ENCODE measurements at places on chromosomes 6 and 20.

- DNase-seq: no peak
Measured at GRCh38 chr6:104860221-104860620, 502 bp upstream of the HACE1 start.

DNA sequence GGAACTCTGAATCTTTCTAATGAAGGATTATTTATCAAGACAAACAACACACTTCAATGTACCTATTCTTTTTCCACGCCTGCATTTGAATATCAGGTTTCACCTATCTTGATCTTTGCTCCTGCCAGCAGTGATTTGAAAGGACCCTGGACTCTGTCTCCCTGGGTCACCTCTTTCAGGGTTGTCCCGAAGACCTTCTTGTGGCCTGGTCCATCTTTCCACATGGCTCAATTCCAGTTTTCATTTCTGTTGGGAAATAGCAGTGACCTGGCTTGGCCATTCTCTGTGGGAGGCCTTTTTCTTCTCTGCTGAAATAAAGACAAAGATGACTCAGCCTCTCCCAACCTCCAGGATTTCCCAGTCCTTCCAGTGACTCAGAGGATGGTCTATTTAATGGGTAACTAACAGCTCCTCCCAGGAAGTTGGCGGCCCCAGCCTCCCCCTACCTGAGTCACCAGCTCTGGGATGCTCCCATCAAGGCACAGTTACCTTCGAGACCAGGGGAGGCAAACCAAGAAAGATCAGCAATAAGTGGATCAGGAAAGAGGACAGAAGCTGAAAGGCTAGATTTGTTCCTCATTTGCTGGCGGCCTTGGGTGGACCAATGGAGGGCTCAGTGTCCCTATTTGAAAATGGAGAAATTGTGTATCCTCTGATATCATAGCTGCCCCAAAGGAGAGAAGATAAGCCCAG is 120.2 kb upstream of the RNF24 start:
- DNase-seq: peak; percentile 97

DNA sequence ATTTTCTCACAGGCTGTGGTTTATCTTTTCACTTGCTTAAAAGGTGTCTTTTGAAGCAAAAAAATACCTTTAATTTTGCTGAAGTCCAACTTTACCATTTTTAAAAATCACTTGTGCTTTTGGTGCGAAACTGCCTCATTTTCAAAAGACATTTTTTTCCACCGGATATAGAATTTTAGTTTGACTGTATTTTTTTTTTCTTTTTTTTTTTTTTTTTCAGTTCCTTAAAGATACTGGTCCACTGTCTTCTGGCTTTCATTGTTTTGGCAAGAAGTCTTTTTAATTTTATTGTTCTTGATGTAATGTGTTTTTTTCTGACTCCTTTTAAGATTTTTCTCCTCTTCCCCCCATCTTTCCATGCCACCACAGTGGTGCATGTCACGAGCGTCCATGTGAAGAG is 198.2 kb downstream of the ARID1B start:
- no peak for DNase-seq

GRCh38 chr6:21271428-21272155 is 322.0 kb upstream of the SOX4 start:
- DNase-seq: no peak

GRCh38 chr6:118397671-118398465 is 150.2 kb upstream of the PLN start:
- DNase-seq: no peak

- no peak for DNase-seq
Measured at GRCh38 chr20:24616258-24617079, 147.0 kb downstream of the SYNDIG1 start.

- DNase-seq: peak; percentile 46
Measured at GRCh38 chr6:101534386-101534785, 140.9 kb downstream of the GRIK2 start.

DNA sequence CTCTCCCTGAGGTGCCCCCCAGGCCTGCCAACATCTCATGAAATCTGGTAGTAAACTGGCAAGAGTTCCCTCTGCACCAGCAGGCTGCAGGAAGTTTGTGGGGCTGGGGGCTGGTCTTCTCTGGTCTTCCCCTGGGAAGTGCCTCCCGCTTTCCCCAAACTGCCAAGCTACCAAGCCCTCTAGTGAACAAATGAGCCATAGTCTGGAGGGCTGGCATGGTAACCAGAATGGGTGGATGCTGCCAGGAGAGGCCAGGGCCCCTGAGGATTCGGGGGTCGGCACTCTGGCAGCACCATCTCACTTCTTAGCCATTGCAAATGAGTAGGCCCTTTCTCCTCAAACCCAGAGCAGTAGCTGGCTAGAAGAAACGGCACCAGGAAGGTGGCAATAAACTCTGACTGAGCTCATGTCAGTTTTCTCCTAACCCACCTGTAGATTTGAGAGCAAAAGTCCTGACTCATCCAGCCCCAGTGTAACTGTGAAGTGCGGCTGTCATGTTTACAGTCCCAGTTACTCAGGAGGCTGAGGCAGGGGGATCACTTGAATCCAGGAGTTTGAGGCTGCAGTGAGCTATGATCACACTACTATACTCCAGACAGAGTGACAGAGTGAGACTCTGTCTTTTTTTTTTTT is 35.9 kb downstream of the ZC3H12D start:
- DNase-seq: no peak

DNA sequence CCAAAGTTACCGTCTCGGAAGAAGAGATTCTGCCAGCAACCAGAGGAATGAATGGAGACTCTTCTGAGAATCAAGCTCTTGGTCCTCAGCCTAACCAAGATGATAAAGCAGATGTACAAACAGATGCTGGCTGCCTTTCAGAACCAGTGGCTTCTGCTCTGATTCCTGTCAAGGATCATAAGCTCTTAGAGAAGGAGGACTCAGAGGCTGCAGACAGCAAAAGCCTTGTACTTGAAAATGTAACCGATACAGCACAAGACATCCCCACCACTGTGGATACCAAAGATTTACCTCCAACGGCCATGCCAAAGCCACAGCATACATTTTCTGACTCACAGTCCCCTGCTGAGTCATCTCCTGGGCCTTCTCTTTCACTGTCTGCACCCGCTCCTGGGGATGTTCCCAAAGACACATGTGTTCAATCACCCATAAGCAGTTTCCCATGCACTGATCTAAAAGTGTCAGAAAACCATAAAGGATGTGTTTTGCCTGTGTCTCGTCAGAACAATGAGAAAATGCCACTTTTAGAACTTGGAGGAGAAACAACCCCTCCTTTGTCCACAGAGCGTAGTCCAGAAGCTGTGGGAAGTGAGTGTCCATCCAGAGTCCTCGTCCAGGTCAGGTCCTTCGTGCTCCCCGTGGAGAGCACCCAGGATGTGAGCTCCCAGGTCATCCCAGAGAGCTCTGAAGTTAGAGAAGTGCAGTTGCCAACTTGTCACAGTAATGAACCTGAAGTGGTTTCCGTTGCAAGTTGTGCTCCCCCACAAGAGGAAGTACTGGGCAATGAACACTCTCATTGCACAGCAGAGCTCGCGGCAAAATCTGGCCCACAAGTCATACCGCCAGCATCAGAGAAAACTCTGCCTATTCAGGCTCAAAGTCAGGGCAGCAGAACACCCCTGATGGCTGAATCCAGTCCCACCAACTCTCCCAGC is 109.6 kb downstream of the RTN4IP1 start:
- DNase-seq: peak; percentile 99

DNA sequence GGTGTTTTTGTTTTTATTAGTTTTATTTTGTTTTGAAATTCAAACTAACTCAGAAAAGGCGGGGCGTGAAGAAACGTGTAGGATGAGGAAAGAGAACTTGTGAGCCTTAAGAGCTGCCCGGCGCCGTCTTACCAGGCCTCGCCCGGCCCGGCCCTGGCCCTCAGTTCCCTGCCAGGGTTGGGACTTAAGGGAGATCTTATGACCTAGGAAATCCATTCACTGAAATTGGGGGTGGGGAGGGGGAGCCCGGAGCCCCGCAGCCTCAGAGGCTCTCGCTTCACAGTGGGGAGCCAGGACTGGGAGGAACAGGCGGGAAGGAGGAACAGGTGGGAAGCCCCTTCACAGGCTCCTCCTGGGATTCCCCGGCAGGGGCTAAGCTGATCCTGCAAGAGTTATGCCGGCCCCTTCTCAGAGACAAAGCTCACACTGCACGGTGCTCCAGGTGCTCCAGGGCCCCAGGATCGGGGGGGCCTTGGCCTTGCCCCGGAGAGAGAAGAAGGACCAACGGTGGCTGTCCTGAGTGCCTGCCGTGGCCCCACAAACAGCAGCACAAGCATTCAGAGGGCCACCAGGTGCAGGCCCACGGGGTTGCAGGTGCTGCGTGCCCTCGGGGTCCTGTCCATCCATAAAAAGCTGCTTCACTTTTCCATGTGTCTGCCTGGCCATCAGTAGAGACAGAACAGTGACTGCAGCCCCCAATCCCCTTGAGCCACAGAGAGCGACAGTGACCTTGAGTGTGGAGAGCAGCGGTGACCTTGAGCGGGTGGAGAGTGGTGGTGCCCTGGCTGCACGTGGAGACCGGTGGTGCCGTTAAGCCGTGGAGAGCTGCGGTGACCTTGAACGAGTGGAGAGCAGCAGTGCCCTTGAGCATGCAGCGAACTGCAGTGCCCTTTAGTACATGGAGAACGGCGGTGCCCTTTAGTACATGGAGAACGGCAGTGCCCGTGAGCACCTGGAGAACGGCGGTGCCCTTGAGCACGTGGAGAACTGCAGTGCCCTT is 152.7 kb downstream of the DLL1 start:
- DNase-seq: no peak

- no peak for DNase-seq
Measured at GRCh38 chr20:4134861-4135379, 119.6 kb upstream of the RNF24 start.

- peak; percentile 29 for DNase-seq
Measured at GRCh38 chr6:147699637-147700036, 191.1 kb downstream of the SAMD5 start.

GRCh38 chr6:163572612-163573011 is 158.1 kb downstream of the QKI start:
- no peak for DNase-seq

DNA sequence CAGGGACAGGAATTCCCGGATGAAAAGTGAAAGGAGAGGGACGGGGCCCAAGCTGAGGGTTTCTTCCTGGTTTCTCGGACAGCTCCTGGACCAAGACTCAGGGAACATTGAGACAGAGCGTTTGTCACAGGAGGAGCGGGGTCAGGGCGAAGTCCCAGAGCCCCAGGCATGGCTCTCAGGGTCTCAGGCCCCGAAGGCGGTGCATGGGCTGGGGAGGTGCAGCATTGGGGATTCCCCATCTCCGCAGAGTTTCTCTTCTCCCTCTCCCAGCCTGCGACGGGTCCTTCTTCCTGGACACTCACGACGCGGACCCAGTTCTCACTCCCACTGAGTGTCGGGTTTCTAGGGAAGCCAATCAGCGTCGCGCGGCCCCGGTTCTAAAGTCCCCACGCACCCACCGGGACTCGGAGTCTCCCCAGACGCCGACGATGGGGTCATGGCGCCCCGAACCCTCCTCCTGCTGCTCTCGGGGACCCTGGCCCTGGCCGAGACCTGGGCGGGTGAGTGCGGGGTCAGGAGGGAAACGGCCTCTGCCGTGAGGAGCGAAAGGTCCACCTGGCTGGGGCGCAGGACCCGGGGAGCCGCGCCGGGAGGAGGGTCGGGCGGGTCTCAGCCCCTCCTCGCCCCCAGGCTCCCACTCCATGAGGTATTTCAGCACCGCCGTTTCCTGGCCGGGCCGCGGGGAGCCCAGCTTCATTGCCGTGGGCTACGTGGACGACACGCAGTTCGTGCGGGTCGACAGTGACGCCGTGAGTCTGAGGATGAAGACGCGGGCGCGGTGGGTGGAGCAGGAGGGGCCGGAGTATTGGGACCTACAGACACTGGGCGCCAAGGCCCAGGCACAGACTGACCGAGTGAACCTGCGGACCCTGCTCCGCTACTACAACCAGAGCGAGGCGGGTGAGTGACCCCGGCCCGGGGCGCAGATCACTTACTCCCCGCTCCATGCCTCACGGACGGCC is 54.6 kb upstream of the POLR1H start:
- DNase-seq: peak; percentile 5

- no peak for DNase-seq
Measured at GRCh38 chr6:21536280-21536766, 57.2 kb upstream of the SOX4 start.

- DNase-seq: no peak
Measured at GRCh38 chr6:141395443-141396008, 737.2 kb upstream of the GJE1 start.

GRCh38 chr6:43367245-43367984 is 2.0 kb downstream of the ZNF318 start:
- no peak for DNase-seq

DNA sequence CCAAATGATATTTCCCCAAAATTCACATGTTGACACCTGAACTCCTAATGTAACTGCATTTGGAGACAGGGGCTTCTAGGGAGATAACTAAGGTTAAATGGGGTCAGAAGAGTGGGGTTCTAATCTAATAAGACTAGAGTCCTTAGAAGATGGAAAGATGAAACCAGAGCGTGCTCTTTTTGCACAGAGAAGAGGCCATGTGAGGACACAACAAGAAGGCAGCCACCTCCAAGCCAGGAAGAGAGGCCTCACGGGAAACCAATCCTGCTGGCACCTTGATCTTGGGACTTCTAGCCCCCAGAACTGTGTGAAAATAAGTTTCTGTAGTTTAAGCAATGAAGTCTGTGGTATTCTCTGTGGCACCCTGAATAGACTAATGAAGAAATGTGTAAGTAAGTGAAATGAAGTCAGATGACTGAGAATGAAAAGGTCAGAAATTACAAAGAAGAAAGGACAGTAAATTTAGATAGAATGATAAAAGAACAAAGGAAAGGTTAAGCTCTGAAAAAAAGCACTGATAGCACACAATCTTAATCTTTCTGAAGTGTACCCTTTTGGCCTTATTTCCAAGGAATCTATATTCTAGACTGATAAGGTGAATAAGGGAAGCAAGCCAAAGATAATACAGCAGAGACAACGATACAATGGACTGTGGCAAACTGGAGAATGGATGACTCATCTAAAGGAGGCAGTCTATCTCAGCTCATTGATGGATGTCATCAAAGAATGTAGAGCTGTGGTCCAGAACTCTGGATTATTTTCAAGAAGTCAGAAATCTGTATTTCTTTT is 110.4 kb downstream of the MYB start:
- peak; percentile 4 for DNase-seq

- no peak for DNase-seq
Measured at GRCh38 chr20:58069207-58069606, 159.2 kb downstream of the ANKRD60 start.

DNA sequence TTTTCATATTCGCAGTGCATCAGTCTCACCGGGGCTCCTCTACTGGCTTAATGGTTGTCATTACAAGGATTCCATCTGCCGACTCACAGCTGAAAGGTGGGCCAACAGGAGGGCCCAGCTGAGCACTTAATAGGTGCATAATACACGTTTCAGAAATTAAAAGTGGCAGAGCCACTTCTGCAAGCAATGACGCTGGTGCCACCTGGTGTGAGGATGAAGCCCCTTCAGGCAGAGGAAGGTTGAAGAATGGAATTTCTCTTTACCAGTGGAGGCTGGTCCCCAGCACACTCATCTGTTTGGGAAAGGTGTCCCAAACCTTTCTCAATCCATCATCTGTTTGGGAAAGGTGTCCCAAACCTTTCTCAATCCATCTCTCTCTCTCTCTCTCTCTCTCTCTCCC is 8.2 kb upstream of the STMND1 start:
- DNase-seq: no peak

- DNase-seq: no peak
Measured at GRCh38 chr6:6886171-6886885, 221.4 kb upstream of the RREB1 start.

GRCh38 chr20:63055575-63056235 is 48.9 kb upstream of the BHLHE23 start:
- no peak for DNase-seq

- peak; percentile 61 for DNase-seq
Measured at GRCh38 chr6:31734821-31735406, 1.4 kb downstream of the CLIC1 start.
